ENCODE measurements at places on chromosomes 1 and 21. TPM values are rescaled to one million over a fixed set of nuclear protein-coding genes. Genes with fewer than 3 reads are reported as not detected.

GJA8 gene
- not detected for total RNA-seq

MXRA8 gene
- 11.5 TPM for total RNA-seq

DIRAS3 gene
- total RNA-seq, result 23.1 TPM

TSPAN1 gene
- 0.46 TPM for total RNA-seq

KCNA2 gene
- 14.1 TPM for total RNA-seq

LCA5L gene
- 1.2 TPM for total RNA-seq

CASQ1 gene
- 0.92 TPM for total RNA-seq

NTNG1 gene
- 129 TPM for total RNA-seq

HTR6 gene
- total RNA-seq, result 0.92 TPM

LCE3A gene
- total RNA-seq, result not detected

OR14K1 gene
- total RNA-seq, result not detected

SELL gene
- total RNA-seq, result 1.4 TPM

GJB3 gene
- not detected for total RNA-seq

GPR61 gene
- total RNA-seq, result 17.8 TPM

CELA3B gene
- total RNA-seq, result not detected

USP16 gene
- 34.8 TPM for total RNA-seq

ILF2 gene
- total RNA-seq, result 182 TPM

Measured in diencephalon (tissue), 1 donor.